NAMALWA (cell line): ENCODE measurements at places on chromosomes 5 and 9.

DNA sequence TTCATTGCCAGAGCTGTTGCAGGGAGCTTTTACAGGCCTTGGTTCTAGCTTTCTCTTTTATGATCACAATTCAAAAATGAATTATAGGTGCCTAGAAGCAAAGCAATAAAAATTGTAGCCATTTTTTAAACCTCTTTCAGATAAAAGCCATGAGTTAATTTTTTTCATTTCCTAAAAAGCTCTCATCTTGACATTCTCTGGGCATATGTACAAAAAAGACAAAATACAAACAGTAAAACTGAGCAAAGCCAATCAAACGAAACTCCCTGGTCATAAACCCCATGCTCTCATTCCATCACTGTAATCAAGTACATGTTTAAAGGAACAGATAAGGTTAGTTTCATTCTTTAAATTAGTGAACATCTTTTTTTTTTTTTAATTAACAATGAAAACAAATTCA, 101.9 kb downstream of the ERCC6L2 start:
- no peak for DNase-seq

GRCh38 chr5:124948062-124948753, 201.8 kb upstream of the ZNF608 start:
- no peak for DNase-seq

- no peak for DNase-seq
Observed at GRCh38 chr9:124489222-124489621, 18.0 kb downstream of the NR5A1 start.

DNA sequence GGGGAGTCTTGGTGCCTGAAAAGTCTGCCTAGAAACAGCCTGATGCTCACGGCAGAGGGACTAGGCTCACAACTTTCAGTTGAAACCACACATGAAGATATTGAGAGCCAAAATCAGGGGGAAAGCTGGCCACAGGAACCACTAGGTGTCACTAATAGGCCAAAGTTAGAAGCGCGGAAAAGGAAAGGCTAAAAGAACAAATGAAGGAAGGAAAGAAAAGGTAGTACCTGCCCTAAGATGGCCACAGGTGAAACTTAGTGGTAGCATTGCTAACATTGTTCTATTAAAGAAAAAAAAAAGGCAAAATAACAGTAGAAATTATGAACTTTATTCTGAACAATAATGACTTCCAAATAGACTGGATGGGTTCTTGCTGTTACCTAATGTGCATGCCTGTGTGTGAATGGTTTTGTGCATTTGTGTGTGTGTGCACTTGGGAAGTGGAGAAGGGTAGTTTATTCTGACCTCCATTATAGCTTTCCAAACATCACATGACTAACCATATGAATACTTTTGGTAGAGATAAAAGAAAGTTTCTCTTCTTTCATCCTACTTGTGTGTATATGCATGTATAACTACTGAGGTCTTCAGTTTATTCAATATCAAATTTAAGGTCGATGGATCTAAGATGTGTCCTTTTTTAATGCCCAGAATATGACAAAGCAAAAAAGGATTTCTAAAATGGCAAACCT, 2.1 kb upstream of the RFESD start:
- peak; percentile 83 for DNase-seq

DNA sequence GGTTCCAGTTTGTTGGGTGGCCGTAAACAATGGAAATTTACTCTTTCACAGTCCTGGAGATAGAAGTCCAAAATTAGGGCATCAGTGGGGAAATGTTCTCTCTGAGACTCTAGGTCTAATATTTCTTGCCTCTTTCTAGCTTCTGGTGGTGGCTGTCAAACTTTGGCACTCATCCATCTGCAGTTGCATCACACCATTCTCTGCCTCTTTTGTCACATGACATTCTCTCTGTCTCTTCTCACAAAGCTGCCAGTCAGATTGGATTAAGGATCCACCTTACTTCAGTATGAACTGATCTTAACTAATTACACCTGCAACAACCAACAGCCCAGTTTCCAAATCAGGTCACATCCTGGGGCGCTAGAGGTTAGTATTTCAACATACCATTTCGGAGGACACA, 222.9 kb upstream of the FTMT start:
- DNase-seq = no peak

- no peak for DNase-seq
Observed at GRCh38 chr5:149160291-149160787, 19.0 kb downstream of the ABLIM3 start.
